Activated naive CD4-positive, alpha-beta T cell treated with anti-CD3 and anti-CD28 coated beads, Interleukin-2, amount 50 U/mL, for 16 hours (primary cell): ENCODE measurements at places on chromosomes 2 and 18.

DNA sequence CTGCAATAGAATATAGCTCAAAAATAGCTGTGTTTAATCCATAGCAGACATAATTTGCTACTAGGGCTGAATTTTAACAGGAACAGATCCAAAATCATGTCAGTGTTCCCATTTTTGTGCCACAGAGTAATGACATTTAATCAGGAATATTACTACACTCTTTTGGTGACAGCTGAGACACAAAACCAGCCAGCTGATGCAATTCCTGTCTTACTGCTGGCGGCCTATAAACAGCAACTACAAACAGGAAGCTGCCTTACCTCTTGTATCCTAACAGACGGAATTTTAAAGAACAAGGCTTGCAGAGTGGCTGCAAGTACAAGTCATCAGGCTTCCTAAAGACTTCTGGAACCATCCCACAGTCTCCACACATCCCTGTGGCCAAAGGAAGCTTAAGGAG lies 218.1 kb downstream of the ZNF521 start:
- DNase-seq: no peak

DNA sequence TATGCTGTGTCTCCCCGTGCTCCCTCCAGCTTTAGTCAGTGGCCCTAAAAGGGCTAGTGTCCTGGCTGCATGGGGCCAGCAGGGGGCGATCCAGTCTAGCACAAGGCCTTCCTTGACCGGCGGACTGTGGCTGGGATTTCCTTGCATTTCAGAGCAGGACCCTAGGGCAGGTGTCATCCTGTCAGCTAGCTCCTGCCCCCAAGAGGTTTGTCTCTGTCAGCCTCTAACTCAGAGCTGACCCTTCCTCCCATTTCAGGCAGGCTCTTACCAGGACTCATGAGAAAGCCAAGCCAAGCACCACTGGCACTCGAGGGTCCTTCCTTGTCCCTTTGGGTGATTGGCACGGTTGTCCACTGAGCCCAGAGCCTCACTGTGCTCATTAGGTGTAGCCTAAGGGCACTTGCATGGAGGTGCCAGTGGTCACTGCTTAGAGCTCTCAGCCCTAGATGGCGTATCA lies 140.3 kb downstream of the RPIA start:
- peak; percentile 26 for DNase-seq

DNA sequence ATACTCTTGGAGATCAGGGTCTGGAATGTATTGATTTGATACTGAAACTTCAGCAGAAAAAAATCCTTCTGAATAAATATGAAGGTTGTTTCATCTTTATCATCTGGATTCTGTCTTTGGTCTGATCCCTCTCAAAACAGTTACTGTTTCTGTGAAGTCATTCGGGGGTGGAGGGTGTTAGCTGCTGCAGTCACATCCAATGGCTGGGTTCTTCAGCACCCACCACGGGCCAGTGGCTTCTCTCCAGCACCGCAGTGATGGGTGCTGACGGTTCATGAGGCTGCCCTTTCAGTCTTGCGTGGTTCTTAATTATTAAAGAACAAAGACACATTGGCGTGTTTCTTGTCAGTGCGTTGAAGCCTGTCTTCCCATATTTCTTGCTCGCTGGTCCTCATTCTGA lies 148.0 kb downstream of the LDLRAD4 start:
- no peak for DNase-seq

- no peak for DNase-seq
These were observed 80.5 kb upstream of the ITPRID2 start for GRCh38 chr2:181810823-181811695.

GRCh38 chr2:237878-238277 lies 26.0 kb downstream of the SH3YL1 start:
- DNase-seq: no peak

GRCh38 chr2:224041554-224041953 lies 2.5 kb upstream of the SERPINE2 start:
- DNase-seq: no peak

DNA sequence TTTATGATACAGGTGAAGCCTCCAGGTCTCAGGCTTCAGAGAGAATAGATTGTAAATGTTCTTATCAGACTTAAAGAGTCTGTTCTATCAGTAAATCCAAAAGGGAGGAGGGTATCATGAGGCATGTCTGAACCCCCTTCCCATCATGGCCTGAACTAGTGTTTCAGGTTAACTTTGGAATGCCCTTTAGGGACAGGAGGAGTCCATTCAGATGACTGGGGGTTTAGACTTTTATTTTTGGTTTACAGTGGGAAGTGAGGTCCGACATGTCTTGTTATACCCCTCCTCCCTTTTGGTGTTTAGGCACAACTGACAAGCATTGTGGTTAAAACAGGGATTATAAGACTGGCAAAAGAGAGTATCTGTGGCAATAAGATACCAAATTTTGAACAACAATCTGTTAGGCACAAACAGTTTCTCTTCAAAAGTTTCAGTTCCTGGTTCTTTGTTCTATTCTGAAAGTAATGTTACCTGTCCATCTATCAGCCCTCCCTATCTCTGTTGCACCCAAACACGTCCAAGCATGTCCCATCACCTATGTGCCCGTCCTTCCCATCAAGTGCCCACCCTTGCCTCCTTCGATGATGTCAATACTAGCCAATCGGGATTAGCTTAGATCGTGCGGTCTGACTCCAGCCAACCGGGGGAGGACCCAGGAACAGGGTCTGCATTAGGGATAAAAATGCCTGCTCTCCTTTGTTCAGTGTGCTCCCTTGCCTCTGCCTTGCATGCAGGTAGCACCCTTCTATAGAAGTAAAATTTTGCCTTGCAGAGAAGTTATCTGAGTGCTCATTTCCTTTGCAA lies 16.4 kb downstream of the TCF23 start:
- DNase-seq: no peak

DNA sequence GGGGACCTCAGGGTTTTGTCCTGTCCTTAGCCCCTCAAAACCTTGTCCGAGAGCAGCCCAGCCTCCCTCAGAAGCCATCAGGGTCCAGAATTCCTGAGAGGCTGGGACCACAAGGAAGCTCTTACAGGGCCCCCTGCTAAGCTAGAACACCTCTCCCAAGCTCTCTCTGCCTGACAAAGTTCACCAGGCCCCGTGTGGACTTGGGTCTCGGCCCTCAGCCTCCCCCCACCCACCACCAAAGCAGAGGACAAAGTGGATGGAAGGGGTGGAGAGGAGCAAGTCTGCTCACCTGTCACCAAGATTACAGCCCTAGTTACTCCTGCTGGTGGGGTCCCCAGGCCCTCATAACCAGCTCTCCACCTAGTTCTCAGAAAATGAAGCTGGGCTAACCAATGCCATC lies 16.8 kb downstream of the RAB11FIP5 start:
- DNase-seq: no peak

DNA sequence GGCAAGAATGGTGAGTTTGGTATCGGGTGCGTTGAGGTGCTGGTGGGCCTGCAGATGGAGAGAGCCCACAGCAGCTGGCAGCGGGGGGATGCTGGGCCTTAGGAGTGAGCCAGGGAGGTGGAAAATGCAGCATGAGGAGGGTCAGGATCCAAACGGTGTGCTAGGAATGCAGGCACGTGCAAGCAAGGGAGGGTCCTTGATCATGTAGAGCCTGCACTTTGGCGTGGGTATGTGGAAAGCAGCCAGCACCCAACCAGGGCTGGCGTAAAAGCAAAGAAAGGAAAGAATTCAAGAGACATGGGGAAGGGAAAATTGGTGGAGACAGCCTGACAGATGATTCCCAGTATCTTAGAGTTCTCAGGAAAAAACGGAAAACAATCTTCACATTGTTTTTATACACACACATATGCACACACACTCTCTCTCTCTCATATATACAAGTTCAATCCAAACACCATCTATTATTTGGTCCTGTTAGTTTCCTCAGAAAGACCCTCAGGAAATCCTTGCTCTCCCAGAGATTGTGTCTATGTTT lies 46.3 kb downstream of the LTBP1 start:
- DNase-seq: no peak

GRCh38 chr2:113966171-113966570 lies 76.3 kb downstream of the ACTR3 start:
- no peak for DNase-seq

GRCh38 chr2:88011011-88011410 lies 5.3 kb downstream of the RNU2-63P start:
- no peak for DNase-seq

DNA sequence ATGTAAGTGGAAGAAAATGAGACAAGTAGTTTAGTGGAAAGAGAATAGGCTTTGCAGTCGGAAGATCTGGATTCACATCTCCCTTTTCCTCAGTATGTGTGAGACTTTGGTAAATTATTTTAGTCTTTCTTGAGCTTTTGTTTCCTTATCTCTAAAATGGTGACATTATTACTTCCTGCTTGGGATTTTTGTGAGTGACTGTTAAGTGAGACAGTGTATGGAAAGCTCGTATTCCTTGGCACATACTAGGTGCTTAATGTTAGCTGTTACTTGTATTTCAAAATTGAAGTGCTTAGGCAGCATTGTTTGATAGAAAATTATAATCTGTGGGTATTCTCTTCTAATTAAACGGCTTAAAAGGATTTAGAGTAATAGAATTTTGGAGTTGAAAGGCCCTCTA lies 2.0 kb downstream of the ZNF638 start:
- no peak for DNase-seq

DNA sequence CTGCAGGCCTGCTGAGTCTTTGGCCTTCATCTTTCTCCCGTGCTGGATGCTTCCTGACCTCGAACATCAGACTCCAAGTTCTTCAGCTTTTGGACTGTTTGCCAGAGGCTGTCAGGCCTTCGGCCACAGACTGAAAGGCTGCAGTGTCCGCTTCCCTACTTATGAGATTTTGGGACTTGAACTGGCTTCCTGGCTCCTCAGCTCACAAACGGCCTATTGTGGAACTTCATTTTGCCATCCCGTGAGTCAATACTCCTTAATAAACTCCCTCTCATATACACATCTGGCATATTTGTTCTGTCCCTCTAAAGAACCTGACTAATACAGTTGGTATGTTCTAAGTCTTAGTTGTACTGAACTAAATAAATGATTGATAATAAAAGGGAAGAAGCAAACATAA lies 702.8 kb upstream of the LINC00305 start:
- no peak for DNase-seq

- no peak for DNase-seq
These were observed 98.4 kb downstream of the ZFP36L2 start for GRCh38 chr2:43127941-43128558.

- peak; percentile 26 for DNase-seq
These were observed 58.5 kb upstream of the COPS8 start for GRCh38 chr2:237026981-237027711.

DNA sequence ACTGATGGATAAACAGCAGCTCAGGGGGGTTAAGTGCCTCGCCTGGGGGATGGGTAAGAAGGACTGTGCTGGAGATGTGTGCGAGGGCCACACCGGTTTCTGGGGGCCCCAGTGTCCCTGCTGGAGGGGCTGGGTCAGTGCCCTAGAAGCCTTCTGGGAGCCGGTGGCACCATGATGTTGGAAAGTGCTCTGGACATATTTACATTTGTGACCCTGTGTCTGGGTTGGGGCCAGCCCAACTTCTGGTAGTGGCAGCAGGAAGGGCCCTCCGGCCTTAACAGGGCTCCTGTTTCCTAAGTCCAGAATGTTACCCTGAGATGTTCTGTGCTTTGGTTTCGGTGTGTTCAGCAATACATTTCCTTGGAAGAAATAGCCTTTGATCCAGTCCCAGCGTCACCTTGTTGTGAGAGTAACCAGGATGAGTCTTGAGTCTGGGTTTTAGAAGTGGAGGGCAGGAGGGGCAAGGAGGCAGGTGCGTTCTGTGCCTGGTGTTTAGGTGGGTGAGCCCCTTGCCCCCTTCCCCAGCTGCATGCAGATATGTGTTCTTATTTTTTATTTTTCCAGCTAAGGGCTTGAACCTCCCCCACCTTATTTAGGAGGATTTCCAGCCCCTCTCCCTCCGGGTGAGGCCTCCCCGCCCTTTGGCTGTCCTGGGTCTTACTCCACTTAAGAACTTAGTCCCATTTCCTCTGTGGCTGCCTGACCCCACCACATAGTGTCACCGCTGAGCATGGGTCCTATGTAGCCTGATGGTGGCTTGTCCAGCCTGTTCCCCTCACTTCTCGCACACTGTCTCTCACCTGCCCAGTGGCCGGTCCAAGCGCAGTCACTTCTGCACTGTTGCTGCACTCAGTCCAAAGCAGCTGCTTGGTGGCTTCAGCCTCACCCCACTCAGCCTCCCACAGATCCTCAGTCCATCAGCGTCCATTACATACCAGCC lies 132.7 kb upstream of the HS6ST1 start:
- DNase-seq: no peak

DNA sequence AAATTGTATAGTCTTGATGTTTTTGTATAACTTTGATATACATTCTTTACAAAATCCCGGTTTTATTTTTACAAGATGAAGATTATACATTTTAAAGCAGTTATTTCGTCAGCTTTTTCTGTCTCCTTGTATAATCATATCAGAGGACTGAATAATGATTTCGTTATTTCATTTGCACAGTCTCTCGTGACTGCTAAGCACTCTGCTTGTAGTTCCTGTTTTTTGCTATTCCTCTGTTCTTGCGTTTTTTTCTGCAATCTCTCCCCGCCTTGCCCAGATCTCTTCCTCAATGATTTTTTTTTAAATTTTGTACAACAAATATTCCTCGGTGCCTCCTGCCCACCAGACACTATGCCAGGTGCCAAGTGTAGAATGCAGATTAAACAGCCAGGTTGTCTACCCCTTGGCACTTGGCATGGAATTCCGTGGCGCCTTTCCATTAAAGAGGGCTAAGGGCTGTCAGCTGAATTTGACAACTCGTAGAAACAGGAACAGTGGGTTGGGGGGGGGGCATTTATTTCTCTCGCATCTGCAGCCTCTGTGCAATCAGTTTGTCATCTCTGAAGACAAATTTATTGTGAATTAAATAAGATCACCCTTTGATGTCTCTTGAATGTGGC lies 69.6 kb downstream of the KLHL29 start:
- no peak for DNase-seq

DNA sequence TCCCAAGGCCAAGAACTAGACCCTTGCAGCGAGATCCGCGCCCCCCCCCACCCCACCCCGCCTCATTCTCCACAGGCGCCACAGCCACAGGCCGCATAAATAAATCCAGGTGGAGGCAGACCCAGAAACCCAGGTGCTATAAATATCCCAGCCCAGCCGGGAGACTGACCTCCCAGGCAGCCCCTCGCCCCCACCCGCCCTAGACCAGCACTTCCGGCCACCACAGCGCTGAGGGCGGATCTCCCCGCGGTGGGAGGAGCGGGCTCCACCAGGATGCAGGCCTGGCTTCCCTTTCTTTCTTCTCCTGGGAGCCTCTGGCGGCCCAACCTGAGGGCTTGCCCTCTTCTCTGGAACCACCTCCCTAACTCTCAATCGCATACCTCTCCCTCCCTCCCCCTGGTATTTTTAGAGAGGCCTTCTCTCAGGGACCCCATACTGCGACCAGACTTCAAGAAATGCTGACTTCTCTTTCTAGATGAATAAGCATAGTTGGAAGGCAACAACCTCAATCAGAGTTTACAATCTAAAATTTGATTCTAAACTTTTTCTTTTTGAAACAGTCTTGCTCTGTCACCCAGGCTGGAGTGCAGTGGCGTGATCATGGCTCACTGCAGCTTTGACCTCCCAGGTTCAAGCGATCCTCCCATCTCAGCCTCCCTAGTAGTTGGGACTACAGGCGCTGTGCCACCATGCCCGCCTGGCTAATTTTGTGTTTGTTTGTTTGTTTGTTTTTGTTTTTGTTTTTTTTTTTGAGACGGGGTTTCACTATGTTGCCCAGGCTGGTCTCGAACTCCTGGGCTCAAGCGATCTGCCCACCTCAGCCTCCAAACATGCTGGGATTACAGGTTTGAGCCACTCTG lies 55.0 kb downstream of the PKDCC start:
- DNase-seq: peak; percentile 19
